ENCODE measurements at places on chromosomes 2 and 18. TPM values are rescaled to one million over a fixed set of nuclear protein-coding genes. Genes with fewer than 3 reads are reported as not detected.

Gene TGFA
- total RNA-seq: 17.8 TPM

Gene RAB6C
- total RNA-seq: 0.34 TPM

Gene ZSCAN30
- 23.5 TPM for total RNA-seq

Gene ATP6V1B1
- 2.4 TPM for total RNA-seq

Gene EFR3B
- total RNA-seq: 1.0 TPM

Gene LIMS3
- total RNA-seq: 1.1 TPM

Gene NABP1
- total RNA-seq: 40.8 TPM

Gene CD8B2
- total RNA-seq: 0.65 TPM

Gene CABYR
- 6.7 TPM for total RNA-seq

Gene IL1RL2
- 5.2 TPM for total RNA-seq

Gene PSTPIP2
- 9.9 TPM for total RNA-seq

Gene MEP1B
- not detected for total RNA-seq

Gene COL3A1
- total RNA-seq: 174 TPM

Gene INHA
- total RNA-seq: 0.78 TPM

Gene EPB41L3
- total RNA-seq: 43.0 TPM

Gene XRCC5
- total RNA-seq: 282 TPM

Gene CNOT11
- total RNA-seq: 71.3 TPM

Gene GTF2A1L
- total RNA-seq: not detected

Gene CTNNA2
- not detected for total RNA-seq

Gene CNGA3
- total RNA-seq: not detected

All from ureter (tissue), 1 donor.